ENCODE measurements at places on chromosomes 12 and 14.

GRCh38 chr14:56115976-56116893 is 2.0 kb upstream of the PELI2 start:
- DNase-seq: no peak

DNA sequence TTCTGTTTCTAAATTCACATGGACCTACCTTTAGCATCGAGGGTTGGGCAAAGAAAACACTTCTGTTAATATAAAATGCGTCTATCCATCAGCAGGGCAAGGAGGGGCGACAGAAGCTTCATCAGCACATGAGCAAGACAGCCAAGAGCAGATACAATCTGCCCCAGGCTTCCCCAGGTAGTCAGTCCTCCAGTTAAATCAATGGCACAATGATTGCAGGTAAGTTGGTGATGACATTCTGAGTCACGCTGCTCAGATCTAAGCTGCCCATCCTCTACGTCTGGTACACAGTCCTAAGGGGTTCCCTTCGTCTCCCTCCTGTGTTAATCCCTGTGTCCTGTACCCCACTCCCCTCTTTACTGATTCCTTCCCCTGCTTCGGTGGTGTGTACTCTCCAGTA is 38.8 kb downstream of the MAP3K9 start:
- DNase-seq: no peak

DNA sequence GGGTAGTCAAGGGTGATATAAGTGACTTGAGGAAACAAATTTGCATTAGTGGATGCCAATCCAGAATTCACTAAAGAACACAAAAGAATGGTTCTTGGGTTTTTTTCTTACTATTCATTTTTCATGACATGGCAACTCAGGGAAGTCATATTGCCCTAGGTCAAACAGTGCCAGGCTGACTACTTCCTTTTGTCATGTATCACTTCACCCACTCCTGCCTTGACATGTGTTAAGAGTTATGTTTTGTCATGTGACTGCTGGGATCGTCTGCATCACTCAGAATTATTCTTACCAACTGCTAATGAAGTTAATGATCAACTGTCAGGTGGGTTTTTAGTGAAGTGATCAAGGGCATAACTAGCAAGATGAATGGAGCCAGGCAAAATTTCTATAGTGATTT is 74.2 kb downstream of the PRORP start:
- no peak for DNase-seq

GRCh38 chr12:28025821-28026505 is 53.4 kb upstream of the PTHLH start:
- no peak for DNase-seq

- no peak for DNase-seq
These were observed 73.5 kb downstream of the LRRK2 start for GRCh38 chr12:40298341-40298740.

GRCh38 chr14:81006266-81006665 is 50.8 kb downstream of the TSHR start:
- DNase-seq: no peak

- DNase-seq: no peak
These were observed 376.8 kb downstream of the FUT8 start for GRCh38 chr14:65789363-65789762.

Measured in natural killer cell treated with Interleukin-12 subunit alpha and Interleukin-12 subunit beta and Interleukin-15 and Interleukin-18, amount 100 ng/mL, for 72 hours (primary cell).